Stimulated activated naive CD4-positive, alpha-beta T cell treated with Interleukin-2 at 50 U/mL for 16 hours (primary cell): ENCODE measurements at places on chromosomes 1 and 21.

- DNase-seq, result no peak
Observed at GRCh38 chr1:223747838-223748335, 35.5 kb downstream of the CAPN2 start.

DNA sequence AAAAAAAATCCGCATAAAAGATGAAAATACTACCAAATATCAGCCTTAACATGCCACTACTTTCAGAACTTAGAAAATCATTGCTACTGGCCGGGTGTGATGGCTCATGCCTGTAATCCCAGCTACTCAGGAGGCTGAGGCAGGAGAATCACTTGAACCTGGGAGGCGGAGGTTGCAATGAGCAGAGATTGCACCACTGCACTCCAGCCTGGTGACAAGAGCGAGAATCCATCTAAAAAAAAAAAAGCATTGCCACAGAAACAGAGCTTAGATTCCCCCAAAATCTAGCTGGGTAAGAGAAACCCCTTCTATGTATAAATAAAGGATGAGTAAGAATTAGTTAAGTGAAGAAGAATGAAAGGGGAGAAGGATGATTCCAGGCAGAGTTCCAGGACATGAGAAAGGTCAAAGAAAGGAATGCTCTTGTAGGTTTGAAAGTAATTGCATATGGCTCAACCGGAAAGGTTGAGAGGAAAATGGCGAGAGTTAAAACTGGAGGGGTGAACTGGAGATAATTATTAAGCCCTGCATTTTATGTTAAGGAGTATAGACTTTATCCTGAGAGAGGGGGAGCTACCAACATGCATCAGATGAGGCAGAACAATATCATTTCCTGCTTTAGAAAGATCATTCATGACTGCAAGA, 19.7 kb upstream of the NRDC start:
- DNase-seq, result no peak

DNA sequence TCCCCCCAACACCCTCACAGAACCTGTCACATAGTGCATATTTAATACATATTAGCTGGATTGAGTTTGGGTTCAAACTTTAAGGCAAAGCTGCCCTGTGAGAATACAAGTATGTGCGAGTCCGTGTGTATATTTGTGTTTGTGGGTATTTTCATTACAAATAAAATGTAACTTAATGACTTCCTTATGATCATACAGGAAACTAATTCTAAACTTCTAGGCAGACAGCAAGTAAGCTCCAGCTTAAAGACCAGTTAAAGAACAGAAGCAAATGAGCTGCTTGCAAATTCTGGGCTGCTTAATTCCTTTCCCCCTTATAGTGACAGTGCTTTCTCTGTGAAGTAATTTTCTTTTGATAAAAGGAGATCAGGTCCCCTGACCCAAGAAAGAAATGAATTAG, 437.6 kb downstream of the TTLL7 start:
- no peak for DNase-seq

DNA sequence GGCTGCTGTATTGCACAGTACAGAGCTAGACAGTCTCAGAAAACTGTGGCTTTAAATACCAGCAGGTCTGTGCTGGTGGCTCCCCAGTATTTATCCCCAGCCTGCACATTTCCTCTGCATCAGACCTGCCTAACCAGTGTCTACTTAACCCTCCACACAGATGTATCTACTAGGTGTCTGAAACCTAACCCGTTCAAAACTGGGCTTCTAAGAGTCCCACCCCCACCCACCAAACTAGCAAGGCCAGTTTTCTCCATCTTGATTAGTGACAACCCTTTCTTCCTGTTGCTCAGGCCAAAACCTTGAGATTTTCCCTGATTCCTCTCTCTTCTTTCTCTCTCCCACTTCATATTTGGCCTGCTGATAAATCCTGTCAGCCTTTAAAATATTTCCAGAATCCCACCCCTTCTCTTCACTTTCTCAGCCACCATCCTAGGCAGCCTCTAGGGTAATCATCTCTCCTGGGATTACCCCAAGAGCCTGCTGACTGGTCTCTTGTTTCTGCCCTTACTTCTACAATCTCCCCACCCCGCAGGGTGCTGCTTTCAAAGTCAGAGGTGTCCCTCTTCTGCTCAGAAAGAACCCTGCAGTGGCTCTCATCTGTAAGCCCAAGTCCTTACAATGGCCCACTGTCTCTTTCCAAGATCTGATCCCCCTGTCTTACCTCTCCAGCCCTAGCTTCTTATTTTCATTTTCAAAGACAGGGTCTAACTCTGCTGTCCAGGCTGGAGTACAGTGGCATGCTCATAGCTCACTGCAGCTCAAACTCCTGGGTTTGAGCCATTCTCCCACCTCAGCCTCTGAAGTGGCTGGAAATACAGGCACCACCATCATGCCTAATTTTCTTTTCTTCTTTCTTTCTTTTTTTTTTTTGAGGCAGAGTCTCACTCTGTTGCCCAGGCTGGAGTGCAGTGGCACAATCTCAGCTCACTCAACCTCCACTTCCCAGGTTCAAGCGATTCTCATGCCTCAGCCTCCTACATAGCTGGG, 45.2 kb downstream of the H3-3A start:
- no peak for DNase-seq

GRCh38 chr1:216057947-216058346, 365.3 kb downstream of the USH2A start:
- DNase-seq, result no peak

- no peak for DNase-seq
Observed at GRCh38 chr1:231359113-231359512, 21.0 kb downstream of the SPRTN start.

- no peak for DNase-seq
Observed at GRCh38 chr1:163013826-163014600, 55.1 kb upstream of the RGS4 start.

DNA sequence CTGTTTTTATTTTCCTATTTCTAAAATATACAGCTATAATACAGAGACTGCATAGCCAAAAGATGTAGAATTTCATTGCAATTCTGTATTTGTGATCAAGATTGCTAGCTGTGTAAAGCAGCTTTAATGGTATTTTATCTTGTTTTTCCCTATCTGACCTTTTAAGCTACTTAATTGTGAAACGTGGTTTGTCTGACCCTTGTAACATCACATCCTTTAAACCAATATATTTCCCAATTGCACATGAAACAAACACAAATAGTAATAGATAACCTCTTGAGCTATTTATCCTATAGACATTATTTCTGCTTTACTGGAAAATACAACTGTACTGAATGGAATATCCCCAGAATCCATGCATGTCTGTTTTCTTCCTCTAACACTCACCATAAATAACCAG, 112.2 kb upstream of the PLPPR4 start:
- no peak for DNase-seq

DNA sequence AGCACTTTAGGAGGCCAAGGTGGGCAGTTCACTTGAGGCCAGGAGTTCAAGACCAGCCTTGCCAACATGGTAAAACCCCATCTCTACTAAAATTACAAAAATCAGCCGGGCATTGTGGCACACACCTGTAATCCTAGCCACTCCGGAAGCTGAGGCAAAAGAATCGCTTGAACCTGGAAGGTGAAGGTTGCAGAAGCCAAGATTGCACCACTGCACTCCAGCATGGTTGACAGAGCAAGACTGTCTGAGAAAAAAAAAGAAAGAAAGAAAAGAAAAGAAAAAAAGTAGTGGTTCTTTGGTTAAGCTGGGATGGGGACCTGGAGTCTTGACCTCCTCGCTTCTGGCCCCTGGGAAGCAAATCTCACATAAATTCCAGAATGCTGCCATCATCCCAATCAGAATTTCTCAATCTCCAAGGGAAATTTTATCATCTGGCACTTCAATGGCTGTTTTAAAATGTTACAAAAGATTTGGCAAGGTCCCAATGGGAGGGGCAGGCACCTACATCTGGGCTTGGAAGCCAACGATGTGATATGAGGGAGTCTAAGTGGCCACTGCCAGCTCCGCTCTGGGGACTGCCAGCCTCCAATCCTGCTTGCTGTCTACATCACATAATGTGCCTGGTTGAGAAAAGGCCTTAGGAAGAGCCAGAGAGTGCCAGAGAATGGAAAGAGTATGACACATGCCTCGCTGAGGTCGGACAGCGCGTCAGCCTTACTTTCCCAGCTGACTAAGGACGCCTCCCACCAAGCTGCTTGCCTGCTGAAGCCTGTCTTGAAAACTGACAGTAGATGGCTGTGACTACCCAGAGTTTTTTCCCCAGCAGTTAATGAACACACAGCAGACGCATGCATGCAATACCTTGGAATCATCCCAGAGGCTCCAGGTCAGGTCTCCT, 42.1 kb upstream of the SRP9 start:
- DNase-seq, result no peak
